ENCODE measurements at places on chromosomes 2 and 18.

GRCh38 chr2:203706403-203706802 lies at the start of gene CD28:
TSS of gene CD28 (plus strand) at chr2:203706639. CDS start at chr2:203706697, 58 bp downstream.
- no peak for DNase-seq

DNA sequence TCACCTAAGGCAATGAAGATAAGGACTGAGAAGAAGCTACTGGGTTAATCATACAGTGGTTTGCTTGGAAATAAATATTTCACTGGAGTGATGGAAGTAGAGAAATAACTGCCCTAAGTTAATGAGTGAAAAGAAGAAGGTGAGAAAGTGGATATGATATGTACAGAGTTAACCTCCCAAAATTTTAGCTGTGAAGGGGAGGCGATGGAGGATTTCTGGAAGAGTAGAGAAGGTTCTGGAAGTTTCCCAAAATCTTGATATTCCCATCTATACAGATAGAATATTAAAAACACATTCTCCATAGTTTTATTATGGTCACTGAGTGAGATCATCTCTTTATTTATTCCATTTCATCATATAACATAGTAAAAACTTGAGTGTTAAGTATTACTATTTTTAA lies 296.6 kb upstream of the RGPD4 start:
- DNase-seq = no peak

GRCh38 chr2:28377195-28377816 lies 15.4 kb upstream of the FOSL2 start:
- no peak for DNase-seq

DNA sequence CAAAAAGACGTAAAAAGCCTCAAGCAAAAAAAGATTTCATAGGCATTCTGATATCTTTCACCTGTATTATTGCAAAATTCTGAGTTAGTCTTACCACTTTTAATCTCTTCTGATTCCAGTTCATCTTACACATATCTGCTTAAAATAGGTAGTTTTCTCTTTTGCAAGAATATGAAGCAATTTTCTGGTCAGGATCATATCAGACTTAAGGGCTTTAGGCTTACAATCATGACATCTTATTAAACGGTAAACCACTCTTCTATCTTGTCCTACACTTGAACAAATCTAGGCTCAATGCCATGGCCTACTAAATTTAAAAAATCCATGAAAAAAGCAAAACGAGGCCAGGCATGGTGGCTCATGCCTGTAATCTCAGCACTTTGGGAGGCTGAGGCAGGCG lies 50.1 kb upstream of the GAREM1 start:
- no peak for DNase-seq
